Foreskin keratinocyte (primary cell): ENCODE measurements at places on chromosomes 5 and 9. TPM values are rescaled to one million over a fixed set of nuclear protein-coding genes. Genes with fewer than 3 reads are reported as not detected.

- no peak for DNase-seq
Observed at GRCh38 chr9:129336601-129337331, 158.7 kb upstream of the IER5L start.

- no peak for DNase-seq
Observed at GRCh38 chr9:110619831-110620230, 40.3 kb upstream of the SVEP1 start.

DNA sequence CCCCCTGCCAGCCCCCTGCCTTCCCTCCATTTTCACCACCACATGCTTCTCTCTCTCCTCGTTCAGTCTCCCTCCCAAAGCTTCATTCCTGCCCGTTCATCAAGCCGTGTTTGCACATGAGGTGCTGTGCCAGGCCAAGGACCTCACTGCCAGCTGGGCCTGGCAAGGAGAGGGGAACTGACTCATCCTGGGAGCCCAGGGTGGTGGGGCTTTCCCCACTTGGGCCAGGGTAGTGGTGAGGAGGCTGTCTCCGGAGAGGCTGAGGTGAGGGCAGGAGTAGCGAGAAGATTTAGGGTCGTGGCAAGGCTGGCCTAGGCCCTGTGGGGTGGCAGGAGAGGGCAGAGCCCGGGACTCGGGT, 30.4 kb upstream of the NOTCH1 start:
- peak; percentile 49 for DNase-seq

- no peak for DNase-seq
Observed at GRCh38 chr9:135486267-135487065, 6.9 kb downstream of the PPP1R26 start.

The ICE1 gene
- total RNA-seq = 26.7 and 28.2 TPM in 2 replicates

GRCh38 chr9:95793924-95794828, 81.3 kb upstream of the ERCC6L2 start:
- DNase-seq = no peak

DNA sequence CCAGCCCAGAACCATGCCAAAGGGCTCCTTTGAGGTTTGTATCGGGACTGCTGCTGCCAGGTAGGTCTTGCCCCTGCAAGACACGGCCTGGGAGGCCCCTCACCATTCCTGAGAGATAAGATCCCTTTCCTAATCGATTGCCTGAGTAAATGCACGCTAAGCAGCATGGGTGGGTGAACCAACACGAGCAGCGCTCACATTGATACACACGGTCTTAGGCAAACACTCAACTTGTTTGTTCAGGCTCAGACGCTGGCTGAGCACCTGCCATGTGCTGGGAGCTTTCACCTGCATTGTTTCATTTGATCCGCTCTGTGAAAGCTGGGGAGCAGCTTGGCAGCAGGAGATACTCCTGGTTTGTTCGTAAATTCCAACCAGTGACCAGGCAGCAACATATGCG, 76.9 kb upstream of the NEURL1B start:
- peak; percentile 6 for DNase-seq

DNA sequence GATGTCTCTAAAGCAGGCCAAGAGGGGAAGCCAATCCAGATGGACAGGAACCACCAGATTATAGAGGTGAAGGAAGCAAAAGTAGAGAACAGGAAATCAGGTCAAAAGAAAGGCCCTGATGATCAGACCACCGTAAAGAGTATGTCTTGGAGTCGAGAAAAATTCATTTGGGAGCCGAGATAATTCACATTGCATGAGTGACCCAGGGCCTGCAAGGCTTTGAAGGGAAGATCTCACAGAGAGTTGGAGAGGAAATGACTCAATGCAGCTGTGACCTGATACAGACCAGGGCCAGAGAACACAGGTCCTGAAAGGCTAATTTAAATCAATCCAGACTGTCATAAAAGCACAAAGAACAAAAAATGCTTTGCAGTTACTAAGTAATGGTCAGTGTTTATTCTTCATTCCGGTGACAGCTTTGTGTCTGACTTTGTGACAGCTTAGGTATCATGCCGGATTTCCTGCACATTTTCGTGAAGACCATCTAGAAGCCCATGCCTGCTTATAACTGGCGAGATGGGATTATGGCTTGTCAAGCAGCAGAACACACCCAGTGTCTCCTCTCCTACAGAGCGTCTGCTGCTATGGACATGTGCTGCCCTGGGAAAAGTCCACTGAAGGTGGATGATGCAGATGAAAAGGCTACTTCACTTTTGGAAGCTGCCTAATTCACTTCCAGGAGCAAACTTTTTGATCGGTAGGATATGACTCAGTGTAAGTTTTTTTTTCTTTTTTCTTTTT, 5.8 kb upstream of the ACTBL2 start:
- no peak for DNase-seq

The GFI1B gene
- total RNA-seq = not detected in 2 replicates

DNA sequence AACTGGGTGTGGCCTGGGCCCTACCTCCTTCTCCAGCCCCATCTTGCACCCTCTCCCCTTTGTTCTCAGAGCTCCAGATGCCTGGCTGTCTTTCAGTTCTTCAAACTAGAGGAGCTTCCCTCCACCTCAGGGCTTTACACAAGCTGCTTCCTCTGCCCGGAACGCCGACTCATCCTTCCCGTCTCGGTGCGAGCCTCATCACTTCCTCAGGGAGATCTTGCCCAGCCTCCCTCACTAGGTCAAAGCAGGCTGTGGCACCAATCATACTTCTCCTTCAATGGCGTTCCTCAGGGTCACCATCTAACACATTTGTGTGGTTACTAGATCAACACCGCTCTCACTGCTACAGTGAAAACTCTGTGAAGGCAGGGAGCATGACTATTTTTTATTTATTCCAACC, 56.2 kb upstream of the ZSWIM6 start:
- peak; percentile 71 for DNase-seq

- DNase-seq = no peak
Observed at GRCh38 chr5:150734579-150735384, 24.0 kb downstream of the DCTN4 start.

GRCh38 chr5:32707418-32707997, 3.6 kb upstream of the NPR3 start:
- DNase-seq = no peak

DNA sequence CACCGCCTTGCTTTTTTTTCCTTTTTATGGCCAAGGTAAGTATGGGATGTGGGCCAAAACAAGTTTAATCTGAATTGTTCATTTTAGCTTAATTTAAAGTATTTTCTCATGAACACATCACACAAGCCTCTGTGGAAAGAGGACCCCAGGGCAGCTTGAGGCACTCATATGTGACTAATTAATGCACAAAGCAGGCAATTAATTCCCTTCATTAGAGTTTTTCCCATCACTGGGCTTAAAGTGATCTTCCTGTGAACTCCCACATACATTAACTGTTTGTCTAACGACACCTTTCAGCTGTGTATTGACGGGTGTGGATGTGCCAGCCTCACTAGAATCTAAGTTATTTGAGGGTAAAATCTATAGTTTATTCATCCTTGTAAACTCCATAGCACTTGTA, 103.3 kb downstream of the MRPS27 start:
- DNase-seq = no peak

The PCDHGA3 gene
- not detected in 2 replicates for total RNA-seq

GRCh38 chr9:114343471-114344187, 14.0 kb downstream of the ORM2 start:
- DNase-seq = peak; percentile 81

The GCNT4 gene
- total RNA-seq = 2.0 and 2.3 TPM in 2 replicates

DNA sequence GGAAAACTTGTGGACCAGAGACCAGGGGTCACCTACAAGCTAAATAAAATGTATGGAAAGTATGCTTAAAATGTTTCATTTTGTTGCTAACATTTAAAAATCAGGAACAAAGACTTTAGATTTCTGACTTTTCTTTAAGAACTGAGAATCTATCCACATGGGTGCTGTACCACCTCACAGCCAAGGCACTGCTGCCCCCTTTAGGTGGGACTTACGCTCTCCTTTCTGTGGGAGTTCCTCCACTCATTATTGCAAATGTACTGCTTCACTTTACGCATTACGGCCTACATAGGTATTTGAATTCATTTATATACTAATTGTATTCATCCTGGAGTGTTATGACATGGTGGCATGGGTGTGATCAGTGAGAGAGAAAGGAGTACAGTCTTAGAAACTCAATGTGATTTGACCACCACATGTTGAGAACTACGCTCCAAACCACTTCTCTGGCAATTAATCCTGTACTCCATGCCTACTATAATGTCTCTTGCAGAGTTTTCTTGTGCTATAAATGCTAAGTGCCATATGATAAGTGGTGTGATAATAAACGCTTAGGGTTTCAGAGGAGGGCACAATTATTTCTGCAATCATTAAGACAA, 24.7 kb upstream of the CETN3 start:
- peak; percentile 17 for DNase-seq

GRCh38 chr5:67400752-67401151, 204.2 kb upstream of the CD180 start:
- no peak for DNase-seq

The CDH9 gene
- total RNA-seq = not detected in 2 replicates

The FAM153A gene
- not detected in 2 replicates for total RNA-seq

The PCDHAC2 gene
- total RNA-seq = 3.4 and 4.6 TPM in 2 replicates

GRCh38 chr9:11892401-11892800, 800.8 kb upstream of the TYRP1 start:
- DNase-seq = no peak

The SUB1 gene
- total RNA-seq = 327 and 352 TPM in 2 replicates
